NCI-H1417 (cell line): ENCODE measurements at places on chromosomes 5 and 9.

GRCh38 chr9:3058409-3058808, 214.5 kb upstream of the PUM3 start:
- no peak for DNase-seq

DNA sequence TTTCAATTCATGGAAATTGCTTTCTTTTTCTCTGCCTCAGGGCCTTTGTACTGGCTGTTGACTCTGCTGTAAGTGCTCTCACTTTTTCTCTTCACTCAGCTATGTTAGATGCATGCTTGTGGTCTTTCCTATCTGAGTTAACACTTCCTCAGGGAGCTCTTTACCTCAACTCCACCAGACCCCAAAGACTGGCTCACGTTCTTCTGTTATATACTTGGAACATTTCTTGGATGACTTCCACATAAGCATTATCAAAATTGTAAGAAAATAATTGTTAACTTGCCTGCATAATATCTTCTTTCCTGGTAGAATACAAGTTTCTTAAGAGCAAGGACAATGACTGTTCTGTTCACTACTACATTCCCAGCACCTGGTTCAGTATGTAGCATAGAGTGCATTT, 455.9 kb downstream of the EBF1 start:
- no peak for DNase-seq

GRCh38 chr9:114745879-114746550, 59.8 kb downstream of the TNFSF15 start:
- DNase-seq: no peak

DNA sequence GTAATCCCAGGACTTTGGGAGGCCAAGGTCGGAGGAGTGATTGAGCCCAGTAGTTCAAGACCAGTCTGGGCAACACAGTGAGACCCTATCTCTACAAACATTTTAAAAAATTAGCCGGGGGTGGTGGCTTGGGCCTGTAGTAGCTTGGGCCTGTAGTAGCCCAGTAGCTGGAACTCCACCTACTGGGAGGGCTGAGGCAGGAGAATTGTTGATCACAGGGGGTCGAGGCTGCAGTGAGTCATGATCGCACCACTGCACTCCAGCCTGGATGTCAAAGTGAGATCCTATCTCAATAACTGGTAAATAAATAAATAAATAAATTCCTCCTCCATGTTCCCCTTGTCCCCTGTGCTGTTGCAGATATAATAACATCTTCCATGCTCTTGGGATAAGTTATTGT, 14.3 kb downstream of the VCAN start:
- DNase-seq: no peak

DNA sequence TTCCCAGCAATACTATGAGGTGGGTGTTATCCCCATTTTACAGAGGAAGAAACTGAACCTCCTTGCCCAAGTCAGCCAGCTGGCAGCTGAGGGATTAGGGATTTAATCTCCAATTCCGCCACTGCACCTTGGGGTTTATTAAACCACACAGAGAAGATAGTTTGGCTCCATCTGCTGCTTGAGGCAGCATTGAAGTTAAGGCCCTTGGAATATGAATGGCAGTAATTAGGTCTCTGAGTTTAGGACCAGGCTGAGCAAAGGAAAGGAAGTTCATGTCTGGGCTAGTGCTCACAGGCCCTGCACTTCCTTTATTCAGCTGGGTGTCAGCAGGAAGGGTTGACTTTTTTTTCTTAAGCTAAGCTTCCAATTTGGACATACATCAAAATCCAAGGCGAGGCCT, 86.9 kb upstream of the GDNF start:
- DNase-seq: no peak

DNA sequence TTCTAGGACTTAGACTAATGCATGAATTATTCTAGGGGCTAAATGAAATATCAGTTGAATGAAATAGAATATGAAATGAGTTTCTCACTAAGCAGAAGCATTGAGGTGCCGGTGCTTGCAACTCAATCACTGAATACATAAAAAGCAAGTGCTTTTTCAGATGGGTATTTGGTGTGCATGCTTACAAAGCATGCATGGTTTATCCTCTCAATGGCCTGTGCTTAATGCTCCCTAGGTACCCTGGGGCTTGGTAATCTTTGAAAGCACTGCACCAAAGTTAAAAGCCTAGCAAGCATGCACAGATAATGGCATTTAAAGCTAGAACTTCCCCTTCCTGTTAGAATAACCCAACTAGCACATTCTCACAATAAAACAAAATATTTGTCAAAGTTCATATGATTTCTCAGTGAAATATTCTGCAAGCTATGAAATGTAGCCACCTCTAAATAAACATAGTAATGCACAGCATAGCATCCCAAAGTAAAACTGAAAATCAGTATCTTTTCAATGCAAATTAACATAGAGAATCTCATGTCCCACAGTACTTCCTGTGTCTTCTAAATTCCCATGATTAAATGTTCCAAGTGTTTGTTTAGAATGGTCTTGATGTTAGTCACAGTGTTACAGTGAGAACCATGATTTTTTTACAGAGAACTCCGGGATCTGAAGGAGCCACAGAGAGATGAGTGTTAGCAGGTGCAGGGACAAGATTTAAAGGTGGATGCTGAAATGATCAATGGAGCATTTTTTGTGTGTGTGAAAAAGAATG, 143.4 kb upstream of the CDH6 start:
- no peak for DNase-seq

DNA sequence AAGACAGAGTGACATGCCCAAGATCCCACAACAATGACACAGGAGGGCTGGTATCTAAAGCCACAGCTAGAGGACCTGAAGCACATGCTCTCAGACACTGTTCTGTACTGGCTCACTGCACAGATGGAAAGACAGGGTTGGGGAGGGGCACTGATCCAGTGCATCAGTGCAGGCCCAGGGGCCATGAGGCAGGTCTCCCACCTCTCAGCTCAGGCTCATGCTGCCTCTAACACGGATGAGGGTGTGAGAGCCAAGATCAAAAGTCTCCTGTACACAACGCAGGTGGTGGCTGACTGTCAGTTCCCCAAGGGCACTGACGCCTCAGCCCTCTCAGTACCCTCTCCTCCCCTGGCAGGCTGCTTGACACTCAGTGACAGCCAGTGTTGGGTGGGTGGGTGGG, 10.9 kb downstream of the RAPGEF1 start:
- no peak for DNase-seq

DNA sequence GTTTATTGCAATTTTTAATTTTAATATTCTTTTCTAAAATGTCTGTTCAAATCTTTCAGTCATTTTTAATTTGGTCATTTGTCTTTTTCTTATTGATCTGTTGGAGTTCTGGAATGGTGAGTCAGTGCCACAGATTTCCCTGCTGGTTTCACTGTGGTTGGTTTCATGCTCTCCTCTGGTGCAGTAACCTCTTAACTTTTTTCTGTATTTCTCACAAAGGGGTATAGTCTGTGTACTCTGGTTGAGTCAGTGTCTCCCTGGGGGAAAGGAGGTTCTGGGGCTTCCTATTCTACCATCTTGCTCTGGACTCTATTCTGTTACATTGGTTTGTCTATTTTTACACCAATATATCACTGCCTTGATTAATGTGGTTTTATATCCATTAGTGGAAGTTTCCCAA, 178.8 kb downstream of the CSNK1G3 start:
- no peak for DNase-seq

DNA sequence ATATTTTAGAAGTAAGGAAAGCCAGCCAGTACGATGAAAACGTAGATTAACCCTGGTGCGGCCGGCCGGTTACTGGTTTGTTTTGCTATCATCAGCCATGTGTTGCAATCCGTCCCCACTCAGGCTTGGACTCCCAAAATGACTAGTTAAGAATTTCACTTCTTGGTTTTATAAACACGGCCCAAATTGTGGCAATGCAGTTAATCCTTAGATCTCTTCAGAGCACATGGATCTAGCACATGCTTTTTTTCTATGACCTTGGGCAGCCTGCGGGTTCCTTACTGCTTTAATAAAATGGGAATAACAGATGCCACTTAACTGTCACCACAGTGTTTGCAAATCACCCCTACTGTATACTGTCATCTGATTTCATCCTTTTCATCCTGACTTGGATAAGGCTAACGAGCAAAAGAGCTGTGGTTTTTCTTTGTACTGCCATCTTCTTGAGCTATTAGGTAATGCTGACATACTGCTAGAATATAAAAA, 1.5 kb downstream of the NDFIP1 start:
- DNase-seq: peak; percentile 12

- no peak for DNase-seq
Observed at GRCh38 chr9:95086564-95086955, 230.9 kb downstream of the FANCC start.

GRCh38 chr9:91458906-91459305, 35.3 kb upstream of the NFIL3 start:
- no peak for DNase-seq

DNA sequence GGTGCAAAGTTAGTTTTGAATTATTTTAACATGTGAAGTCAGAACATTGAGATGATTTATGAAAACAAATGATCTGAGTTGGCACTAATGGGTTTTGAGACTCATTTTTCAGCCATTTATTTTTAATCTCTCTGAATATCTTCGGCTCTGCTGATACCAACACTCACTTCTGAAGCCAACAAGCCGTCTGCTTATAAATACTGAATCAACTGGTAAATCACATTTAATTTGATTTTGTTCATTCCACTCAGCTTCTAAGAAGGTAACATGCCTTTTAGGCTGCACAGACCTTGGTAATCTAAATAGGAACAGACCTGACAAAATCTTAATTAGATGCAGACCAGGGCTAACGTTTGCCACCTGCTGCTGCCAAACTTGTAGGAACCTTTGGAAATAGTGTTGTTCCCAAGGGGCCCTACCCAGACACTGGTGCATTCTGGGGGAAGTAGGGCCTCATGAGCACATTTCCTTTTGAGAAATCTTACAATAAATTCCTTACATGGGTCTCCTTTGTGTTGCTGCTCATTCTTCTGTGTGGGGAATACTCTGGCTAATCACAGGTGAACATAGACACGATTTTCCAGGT, 182.2 kb downstream of the KCTD16 start:
- no peak for DNase-seq

GRCh38 chr5:112977440-112977861, 853 bp downstream of the DCP2 start:
- peak; percentile 51 for DNase-seq

GRCh38 chr5:143023411-143024096, 253.4 kb downstream of the ARHGAP26 start:
- DNase-seq: peak; percentile 25

DNA sequence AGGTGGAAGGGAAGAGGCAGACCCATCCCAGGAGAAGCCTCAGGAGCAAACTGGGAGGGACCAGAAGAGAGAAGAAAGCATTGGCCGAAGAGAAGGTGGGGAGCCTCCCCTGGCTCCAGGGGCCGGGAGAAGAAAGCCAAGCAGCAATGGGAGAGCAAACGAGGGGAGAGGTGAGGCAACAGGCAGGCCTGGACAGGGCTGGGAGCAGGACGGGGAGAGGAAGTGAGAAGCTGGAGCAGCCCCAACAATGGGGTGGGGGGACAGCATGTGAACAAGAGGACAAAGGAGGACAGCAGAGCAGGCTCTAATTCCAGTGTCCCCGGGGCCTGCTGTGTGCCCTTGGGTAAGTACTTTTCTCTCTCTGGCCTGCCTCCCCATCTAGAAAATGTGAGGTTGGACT, 115.3 kb downstream of the PSD2 start:
- no peak for DNase-seq

- DNase-seq: no peak
Observed at GRCh38 chr5:56561-57290, 35.2 kb upstream of the PLEKHG4B start.

- DNase-seq: no peak
Observed at GRCh38 chr9:73806876-73807275, 655.2 kb downstream of the ANXA1 start.

GRCh38 chr5:152389208-152389849, 15.8 kb downstream of the NMUR2 start:
- DNase-seq: no peak

DNA sequence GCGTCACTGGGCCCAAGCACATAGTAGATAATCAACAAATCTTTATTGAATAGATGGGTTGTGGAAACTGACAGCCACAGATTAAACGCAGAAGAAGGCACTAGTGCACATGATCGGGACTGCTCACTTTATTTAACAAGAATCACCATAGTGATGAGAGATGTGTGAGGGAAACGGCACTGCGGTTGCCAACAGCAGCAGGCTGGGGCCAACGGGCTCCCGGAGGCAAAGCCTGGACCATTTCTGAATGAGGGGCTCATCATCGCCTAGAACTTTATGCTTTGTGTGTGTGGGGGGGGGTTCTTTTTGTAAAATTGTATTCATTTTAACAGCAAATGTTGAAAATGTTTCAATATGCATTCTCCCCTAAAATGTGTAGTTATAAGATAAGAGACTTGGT, 61.9 kb upstream of the RUFY1 start:
- DNase-seq: no peak

DNA sequence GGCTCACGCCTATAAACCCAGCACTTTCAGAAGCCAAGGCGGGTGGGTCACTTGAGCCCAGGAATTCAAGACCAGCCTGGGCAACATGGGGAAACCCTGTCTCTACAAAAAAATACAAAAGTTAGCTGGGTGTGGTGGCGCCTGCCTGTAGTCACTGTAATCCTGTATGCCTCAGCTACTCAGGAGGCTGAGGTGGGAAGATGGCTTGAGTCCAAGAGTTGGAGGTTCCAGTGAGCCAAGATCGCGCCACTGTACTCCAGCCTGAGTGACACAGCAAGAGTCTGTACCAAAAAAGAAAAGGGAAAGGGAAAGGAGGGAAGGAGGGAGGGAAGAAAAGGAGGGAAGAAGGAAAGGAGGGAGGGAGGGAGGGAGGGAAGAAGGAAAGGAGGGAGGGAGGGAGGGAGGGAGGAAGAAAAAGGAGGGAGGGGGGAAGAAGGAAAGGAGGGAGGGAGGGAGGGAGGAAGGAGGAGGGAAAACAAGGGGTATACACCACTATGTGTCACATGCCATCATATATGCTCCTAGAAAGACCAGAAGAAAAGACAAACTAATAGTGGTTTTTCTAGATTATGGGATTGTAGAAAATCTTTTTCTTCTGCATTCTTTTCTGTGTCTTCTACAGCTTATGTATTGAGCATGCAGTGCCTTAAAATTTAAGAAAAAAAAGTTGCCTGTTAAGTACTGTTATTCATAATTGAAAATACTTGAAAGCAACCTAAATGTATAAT, 240.1 kb downstream of the DENND1A start:
- no peak for DNase-seq

- DNase-seq: no peak
Observed at GRCh38 chr5:37838933-37839341, 904 bp downstream of the GDNF start.

- DNase-seq: no peak
Observed at GRCh38 chr5:82221020-82221419, 57.1 kb downstream of the RPS23 start.

GRCh38 chr5:4627131-4627530, 513.0 kb upstream of the ADAMTS16 start:
- peak; percentile 16 for DNase-seq

DNA sequence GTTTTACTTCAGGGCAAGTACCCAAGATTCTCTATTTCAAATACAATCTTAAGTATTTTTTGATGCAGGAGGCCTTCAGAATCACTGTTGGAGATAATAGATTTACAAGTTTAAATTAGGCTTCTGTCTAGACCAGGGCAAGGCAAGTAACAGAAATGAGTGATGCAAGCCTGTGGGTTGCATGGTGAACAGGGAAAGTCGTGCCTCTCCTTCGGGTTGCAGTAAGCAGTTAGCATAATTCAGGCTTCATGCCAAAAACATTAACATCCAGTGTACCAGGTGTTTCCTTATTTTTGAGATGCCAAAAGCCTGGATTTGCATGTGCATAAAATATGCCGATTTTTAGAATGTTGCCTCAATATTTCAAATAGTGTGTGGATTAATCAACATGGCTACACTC, 369.0 kb downstream of the CAAP1 start:
- DNase-seq: no peak
